ENCODE measurements at places on chromosomes 1 and 21.

DNA sequence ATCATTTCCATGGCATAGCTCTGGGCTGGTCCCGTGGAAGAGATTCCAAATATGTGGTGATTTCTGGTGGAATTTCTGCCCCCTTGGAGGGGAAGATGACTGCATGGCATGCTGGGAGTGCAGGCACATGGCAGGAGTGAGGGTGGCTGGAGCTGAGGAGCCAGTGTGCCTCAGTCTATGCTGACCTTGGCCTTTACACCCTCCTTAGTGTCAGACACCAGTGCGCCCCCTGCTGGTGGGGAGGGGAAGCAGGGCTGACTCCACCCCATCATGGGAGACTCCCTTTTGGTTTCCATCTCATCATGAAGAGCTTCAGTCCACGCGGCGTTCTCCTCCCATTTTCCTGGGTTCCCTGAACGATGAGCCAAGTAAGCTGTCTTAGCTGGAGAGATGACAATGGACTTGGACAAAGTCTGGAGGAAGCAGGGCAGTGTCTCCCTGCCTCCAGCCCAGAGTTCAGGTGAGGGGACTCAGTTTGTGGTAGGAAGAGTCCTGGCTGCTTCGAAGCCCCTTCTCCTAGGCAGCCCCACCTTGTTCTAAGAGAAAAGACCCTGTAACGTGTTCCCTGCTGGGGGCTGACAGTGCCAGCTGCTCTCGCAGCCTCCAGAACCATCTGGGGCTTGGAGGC lies 10.3 kb downstream of the ALX3 start:
- DNase-seq: peak; percentile 76

DNA sequence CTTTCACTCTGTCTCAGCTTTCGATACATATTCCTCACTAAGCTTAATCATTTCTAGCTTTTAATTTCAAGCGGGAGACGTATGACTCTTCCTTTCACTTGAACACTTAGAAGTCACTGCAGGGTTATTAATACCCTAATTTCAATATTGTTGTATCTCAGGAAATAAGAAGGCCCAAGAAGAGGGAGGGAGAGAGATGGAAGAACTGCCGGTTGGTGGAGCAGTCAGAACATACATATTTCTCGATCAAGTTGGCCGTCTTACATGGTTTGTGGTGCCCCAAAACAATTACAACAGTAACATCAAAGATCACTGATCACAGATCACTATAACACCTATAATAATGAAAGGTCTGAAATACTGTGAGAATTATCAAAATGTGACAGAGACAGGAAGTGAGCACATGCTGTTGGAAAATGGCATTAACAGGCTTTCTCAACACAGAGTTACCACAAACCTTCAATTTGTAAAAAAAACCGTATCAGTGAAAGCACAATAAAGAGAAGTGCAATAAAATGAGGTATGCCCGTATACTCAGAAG lies 145.4 kb upstream of the HP1BP3 start:
- DNase-seq: no peak

- no peak for DNase-seq
Observed at GRCh38 chr1:17741052-17741451, 14.1 kb upstream of the ACTL8 start.

DNA sequence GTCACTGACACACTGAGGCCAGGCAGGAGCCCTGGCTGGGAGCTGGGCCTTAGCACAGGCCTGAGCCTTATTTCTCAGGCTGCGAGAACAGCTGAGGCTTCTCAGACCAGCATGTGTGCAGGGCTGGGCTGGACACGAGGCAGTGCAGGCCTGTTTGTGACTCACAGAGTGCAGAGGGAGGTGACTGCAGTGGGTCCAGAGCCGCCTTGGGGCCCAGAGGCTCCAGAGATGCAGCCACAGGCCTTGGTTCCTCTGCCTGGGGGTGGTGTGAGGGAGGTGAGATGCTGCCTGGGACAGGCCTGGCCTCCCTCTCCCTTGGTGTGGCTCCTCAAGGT lies 61.2 kb upstream of the ETV3 start:
- no peak for DNase-seq

- peak; percentile 72 for DNase-seq
Observed at GRCh38 chr1:179867493-179868330, 9.9 kb downstream of the TOR1AIP2 start.

GRCh38 chr1:201185527-201186128 lies 5.0 kb upstream of the IGFN1 start:
- DNase-seq: no peak

DNA sequence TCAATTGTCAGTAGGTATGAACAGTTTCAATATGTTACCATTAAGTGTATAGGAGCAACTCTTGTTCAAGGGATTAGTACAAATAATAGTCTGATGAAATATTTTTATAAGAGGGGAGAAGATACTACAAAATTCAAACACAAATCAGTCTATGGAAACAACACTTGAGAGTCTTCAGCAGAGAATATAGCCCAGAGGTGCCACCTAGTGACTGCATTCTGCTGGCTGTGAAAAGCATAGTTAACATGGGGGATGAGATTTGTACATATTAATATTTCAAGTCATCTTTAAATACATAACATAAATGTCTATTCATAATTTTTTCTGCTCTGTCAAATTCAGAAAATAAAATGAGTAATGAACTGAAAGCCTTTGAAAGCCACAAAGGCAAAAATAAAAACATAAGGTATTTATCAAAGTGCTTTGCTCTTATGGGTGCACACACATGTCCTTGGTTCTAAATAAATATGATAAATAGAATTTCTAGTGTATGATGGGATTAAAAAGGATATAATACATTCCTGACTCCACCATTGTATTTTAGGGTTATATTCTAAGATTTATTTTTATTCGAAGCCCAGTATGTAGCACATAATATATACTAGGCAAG lies 440.9 kb upstream of the ZRANB2 start:
- DNase-seq: no peak

Measured in CD4-positive, alpha-beta T cell treated with Interleukin-6 for 4 hours (primary cell).